Spinal cord (tissue), 10 donors: ENCODE measurements at places on chromosomes 13 and 19. TPM values are rescaled to one million over a fixed set of nuclear protein-coding genes. Genes with fewer than 3 reads are reported as not detected.
A peak's percentile ranks its signal among the peaks of the same experiment; 100 is the strongest.

INSL3 gene
- total RNA-seq, result not detected

C19orf73 gene
- 0.40 TPM for total RNA-seq

DNA sequence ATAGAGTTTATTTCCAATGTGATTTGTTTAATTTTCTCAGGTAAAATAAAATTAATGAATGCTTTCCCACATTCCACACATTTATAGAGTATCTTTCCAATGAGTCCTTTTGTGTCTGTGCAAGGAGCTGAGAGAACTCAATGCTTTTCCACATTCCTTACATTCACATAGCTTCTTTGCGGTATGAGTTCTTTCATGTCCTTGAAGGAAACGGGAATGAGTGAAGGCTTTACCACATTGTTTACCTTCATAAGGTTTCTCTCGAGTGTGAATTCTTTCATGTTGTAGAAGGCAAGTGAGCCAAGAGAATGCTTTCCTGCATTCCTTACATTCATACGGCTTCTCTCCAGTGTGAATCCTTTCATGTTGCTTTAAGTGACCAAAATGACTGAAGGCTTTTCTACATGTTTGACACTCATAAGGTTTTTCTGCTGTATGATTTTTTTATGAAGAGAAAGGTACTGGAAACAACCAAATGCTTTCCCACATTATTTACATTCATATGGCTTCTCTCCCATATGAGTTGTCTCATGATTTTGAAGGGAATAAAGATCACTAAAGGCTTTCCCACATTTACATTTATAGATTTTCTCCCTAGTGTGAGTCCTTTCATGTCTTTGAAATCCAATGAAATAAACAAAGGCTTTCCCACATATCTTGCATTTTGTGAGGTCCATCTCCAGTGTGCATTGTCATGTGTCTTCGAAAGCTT is 14.4 kb upstream of the ZNF442 start:
- DNase-seq, result no peak

GRCh38 chr13:31878955-31879354 is 139.6 kb downstream of the RXFP2 start:
- DNase-seq, result no peak

DNA sequence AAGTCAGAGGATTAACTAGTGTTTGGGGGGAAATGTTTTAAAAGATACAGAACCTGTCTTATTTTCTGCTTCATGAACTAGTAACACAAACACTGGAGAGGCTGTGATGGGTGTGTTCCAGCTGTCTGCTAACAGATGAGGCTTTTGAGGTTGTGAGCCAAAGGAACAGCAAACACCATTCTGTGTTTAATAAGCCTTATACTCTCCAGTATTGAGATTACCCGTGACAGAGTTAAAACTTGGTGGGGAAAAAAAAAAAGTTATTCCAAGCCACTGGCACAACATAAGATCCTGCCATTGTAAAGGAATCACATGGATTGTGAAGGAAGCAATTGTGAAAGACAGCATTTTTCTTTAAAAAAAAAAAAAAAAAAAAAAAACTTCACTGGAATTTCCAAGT is 48.4 kb downstream of the KCTD12 start:
- no peak for DNase-seq

DNA sequence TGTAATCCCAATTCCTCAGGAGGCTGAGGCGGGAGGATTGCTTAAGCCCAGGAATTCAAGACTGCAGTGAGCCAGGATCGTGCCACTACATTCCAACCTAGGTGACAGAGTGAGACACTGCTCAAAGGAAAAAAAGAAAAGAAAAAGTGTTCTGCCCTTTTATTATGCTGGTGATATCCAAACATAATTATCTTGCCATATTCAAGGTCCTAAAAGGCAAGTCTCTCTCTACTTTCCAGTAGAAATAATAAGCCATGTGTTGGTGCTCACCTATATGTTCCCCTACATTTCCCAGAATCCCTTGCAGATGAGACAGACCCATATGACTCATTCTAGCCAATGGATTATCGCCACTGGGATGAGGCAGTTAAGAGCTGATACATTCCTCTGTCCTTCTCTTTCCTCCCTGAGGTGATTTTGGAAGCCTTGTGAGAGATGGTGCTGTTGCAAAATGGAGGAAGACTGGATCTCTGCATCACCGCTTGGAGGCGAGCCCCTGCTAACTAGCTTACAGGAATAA is 58.3 kb upstream of the MRI1 start:
- DNase-seq, result no peak

GRCh38 chr19:33374236-33374714 is 766 bp downstream of the CEBPG start:
- DNase-seq, result no peak

- DNase-seq, result no peak
These were observed 13.2 kb downstream of the CLEC4G start for GRCh38 chr19:7718668-7719067.

GRCh38 chr19:17686023-17686521 is 2.1 kb downstream of the UNC13A start:
- no peak for DNase-seq

- DNase-seq, result no peak
These were observed 13.5 kb upstream of the ESD start for GRCh38 chr13:46810440-46810839.

- no peak for DNase-seq
These were observed at the start of gene CLEC11A for GRCh38 chr19:50723069-50723468. TSS of gene CLEC11A (plus strand) at chr19:50723364. CDS start at chr19:50723526, 162 bp downstream.

DNA sequence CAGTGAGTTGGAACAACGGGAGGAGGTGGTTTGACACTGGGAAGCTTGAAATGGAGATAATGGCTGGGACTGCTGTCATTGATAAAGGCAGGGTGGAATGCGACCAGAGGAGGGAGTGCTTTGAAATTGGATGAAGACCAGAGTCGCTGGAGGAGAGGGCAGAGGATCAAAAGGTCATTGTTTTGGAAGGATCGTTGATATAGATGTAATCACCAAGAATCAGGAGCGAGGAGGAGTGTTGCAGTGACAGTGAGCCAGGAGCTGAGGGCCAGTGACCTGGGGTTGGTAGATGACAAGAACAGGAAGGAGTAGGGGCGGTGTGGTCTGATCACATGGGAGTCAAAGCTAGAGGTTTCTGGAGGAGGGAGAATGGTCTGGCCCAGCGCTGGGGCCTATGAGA is 25.3 kb downstream of the TM9SF2 start:
- no peak for DNase-seq

- DNase-seq, result no peak
These were observed 176.5 kb downstream of the NUFIP1 start for GRCh38 chr13:44812818-44813217.

- no peak for DNase-seq
These were observed 23.8 kb downstream of the CYP4F12 start for GRCh38 chr19:15696654-15697194.

DNA sequence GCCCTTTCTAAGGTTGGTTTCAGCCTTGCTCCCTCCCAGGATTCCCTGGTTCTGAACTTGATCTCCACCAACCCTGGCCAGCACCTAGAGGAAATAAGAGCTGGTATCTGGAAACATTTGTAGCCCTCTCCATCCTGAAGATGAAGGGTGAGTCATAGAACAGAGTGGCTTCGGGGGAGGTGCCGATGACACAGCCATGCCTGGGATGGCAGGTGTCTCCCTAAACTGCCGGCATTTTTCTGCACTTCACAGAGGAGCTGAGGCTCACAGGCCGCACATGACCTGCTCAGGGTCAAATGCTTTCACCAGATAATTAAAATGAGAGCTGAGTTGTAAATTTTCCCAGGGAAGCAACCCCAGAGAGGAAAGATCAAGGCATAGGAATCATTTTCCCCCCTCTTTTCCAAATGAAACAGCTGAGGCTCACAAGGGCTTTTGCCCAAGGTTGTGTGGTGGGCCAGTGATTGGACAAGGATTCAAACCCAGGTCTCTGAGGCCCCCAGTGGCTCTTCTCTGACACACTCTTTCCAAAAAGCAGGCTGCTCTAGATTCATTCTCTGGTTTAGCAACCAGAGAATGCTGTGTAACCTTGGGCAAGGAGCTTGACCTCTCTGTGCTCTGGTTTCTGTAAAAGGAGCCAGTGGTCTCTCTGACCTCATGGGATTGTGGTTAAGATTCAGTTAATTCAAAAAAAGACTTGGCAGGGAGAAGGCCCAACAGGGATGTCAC is 1.2 kb upstream of the SLC25A42 start:
- DNase-seq, result no peak

GRCh38 chr19:57434386-57435061 is 601 bp upstream of the ZNF749 start:
- peak; percentile 48 for DNase-seq

- no peak for DNase-seq
These were observed 77.0 kb downstream of the TM9SF2 start for GRCh38 chr13:99577934-99578917.
